ENCODE measurements at places on chromosomes 3 and 15.
A peak's percentile ranks its signal among the peaks of the same experiment; 100 is the strongest.

GRCh38 chr3:39180183-39180545 is 12.2 kb downstream of the XIRP1 start:
- H3K4me3 ChIP-seq: peak overlapping the region; percentile 43
- H3K27me3 ChIP-seq: no peaks in the 10 kb centered on the region
- H3K36me3 ChIP-seq: no peaks in the 10 kb centered on the region
- H3K27ac ChIP-seq: no peak overlapping the region
- DNase-seq: no peak

- no peaks in the 10 kb centered on the region for H3K4me1 ChIP-seq
- no peak overlapping the region for H3K4me3 ChIP-seq
- no peak for DNase-seq
- no peaks in the 10 kb centered on the region for H3K36me3 ChIP-seq
Measured at GRCh38 chr3:196517919-196518318, 2.8 kb upstream of the SMCO1 start.

DNA sequence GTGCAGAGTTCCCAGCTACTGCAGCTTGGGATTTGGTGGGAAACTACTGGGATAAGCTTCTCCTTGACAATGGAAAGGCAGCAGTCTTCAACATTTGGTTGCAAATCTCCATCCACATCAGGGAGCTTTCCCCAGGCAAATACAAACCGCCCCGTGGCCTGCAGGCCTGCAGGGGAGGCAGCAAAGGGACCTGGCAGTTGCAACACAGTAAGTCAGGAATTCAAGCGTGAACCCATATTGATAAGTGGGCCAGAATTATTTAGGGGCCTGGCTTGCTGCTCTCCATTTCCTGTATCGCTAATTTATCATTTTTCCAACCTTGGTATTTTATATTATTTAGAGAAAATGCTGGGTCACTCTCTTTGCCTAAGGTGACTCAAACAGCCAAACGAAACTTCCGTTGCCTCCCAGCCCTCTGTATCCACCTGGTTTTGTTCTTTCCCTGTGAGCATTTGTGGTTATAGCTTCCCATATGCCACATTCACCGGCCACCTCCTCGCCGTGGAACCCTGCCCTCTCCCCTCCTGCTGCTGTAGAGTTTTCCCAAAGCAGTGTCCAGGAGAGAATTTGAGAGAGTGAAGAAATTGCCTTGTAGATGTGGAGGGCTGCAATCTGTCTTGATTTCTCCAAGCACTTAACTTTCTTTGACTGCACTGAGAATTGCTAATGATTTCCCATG is 34.8 kb downstream of the B3GALNT1 start:
- H3K4me3 ChIP-seq: no peak overlapping the region
- H3K27me3 ChIP-seq: no peaks in the 10 kb centered on the region
- no peaks in the 10 kb centered on the region for H3K4me1 ChIP-seq
- H3K36me3 ChIP-seq: no peaks in the 10 kb centered on the region
- DNase-seq: no peak
- H3K27ac ChIP-seq: no peak overlapping the region

DNA sequence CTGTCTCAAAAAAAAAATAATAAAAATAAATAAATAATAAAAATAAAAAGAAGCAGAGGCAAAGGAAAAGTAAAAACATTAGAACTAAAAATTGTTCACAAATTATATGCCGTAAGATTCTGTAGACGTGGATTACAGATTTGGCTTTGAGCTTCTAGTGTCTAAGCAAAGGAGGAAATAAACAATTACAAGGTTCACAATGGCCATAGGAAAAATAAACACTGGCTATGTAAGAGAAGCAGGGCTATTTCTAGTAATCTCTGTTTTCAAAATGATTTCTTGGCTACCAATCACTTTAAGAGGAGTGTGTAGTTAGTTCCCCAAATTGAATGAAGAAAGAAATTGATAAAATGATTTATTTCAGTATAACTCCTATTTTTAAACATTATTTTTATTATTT is 54.5 kb downstream of the TMEM41A start:
- DNase-seq: no peak
- H3K4me1 ChIP-seq: no peaks in the 10 kb centered on the region
- H3K4me3 ChIP-seq: no peak overlapping the region
- no peaks in the 10 kb centered on the region for H3K27me3 ChIP-seq
- no peak overlapping the region for H3K27ac ChIP-seq
- no peaks in the 10 kb centered on the region for H3K36me3 ChIP-seq

DNA sequence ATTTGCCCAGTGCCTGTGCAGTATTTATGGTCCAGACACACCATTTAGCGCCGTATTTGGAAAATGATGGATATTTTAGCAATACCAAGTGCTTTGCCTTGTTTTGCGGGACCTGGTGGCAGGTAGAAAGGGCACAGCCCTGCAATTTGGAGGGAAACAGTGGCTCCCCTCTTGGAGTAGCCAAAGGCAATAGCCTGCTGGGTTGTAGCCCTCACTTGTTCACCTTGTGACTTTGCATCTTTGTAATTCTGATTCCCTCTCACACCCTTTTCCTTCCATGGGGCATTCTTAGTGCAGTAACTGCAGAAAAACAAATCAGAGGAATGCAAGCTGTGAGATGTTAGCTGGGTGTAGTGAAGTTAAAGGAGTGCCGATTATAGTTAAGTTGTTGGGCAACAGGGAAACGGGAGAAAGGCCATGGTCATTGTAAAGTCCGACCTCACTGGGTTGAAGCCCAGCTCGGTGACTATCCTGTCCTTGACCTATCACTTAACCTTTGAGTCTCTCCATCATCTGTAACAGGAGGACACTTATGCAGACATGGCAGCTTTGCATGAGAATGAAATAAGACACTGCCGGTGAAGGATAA is 131.0 kb upstream of the KLHL25 start:
- H3K27ac ChIP-seq: no peak overlapping the region
- no peaks in the 10 kb centered on the region for H3K27me3 ChIP-seq
- no peak for DNase-seq
- no peaks in the 10 kb centered on the region for H3K4me1 ChIP-seq
- no peak overlapping the region for H3K4me3 ChIP-seq

DNA sequence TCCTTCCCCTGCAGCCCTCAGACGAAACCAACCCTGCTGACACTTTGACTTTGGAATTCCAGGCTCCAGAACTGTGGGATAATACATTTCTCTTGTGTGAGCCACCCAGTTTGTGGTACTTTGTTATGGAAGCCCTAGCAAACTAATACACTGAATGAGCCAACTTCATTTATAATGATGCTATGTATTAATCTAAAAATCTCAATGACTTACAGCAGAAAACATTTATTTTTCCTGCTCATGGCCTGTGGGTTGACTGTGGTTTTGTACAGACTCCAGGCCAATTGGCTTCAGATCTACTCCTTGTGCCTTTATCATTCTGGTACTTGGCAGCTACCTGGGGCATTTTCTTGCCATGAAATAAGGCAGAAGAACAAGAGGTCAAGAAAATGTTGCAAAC is 152.4 kb downstream of the EBLN2 start:
- H3K4me3 ChIP-seq: no peak overlapping the region
- no peaks in the 10 kb centered on the region for H3K36me3 ChIP-seq
- no peaks in the 10 kb centered on the region for H3K4me1 ChIP-seq
- no peak overlapping the region for H3K27ac ChIP-seq
- no peaks in the 10 kb centered on the region for H3K27me3 ChIP-seq

GRCh38 chr3:24476871-24477656 is 17.6 kb downstream of the THRB start:
- DNase-seq: no peak
- H3K36me3 ChIP-seq: no peaks in the 10 kb centered on the region
- H3K27me3 ChIP-seq: no peaks in the 10 kb centered on the region
- no peak overlapping the region for H3K4me3 ChIP-seq
- H3K27ac ChIP-seq: no peak overlapping the region
- no peaks in the 10 kb centered on the region for H3K4me1 ChIP-seq

DNA sequence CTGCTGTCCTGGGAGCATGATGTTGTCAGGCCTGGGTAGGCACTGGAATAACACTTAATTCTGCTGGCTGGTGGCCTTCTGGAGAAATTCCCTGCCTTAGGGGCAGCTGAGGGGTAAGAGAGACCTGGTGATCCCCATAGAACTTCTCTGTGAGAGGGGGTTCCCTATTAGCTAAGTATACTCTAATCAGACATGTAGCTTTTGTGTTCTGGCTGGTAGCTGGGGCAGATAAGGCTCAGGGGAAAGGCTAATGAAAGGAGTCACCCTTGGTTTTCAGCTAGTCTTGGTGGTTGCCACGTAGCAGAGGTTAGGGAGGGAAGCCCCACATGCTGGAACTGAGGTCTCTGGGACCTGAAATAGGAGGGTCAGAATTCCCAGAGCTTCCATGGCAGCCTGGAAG is 952 bp upstream of the HDDC3 start:
- no peak overlapping the region for H3K4me3 ChIP-seq
- no peak overlapping the region for H3K27ac ChIP-seq
- peaks cover 6% of the 10 kb centered on the region for H3K36me3 ChIP-seq
